Panc1 (cell line): ENCODE measurements at places on chromosomes 3 and 15. TPM values are rescaled to one million over a fixed set of nuclear protein-coding genes. Genes with fewer than 3 reads are reported as not detected.

Gene FBN1
- total RNA-seq, result 0.46 TPM

Gene APBA2
- total RNA-seq, result 0.31 TPM

Gene LDHAL6B
- not detected for total RNA-seq

Gene LRRC2
- not detected for total RNA-seq

Gene POPDC2
- total RNA-seq, result 0.15 TPM

Gene ARRDC4
- total RNA-seq, result 2.9 TPM

Gene BUB1B
- total RNA-seq, result 67.8 TPM

Gene ARHGEF26
- total RNA-seq, result 2.0 TPM

Gene MCTP2
- total RNA-seq, result 0.15 TPM

Gene SLC24A5
- total RNA-seq, result not detected

Gene RFX7
- 24.2 TPM for total RNA-seq

Gene HDC
- not detected for total RNA-seq

Gene GABRB3
- total RNA-seq, result 0.13 TPM

Gene BRK1
- total RNA-seq, result 81.9 TPM

Gene LIPC
- total RNA-seq, result not detected

Gene TNFAIP8L3
- 1.0 TPM for total RNA-seq

Gene ITIH4
- total RNA-seq, result 1.5 TPM

Gene ZNF660
- total RNA-seq, result not detected

Gene FBXO40
- total RNA-seq, result not detected
